Neuronal stem cell (in vitro differentiated cells): ENCODE measurements at places on chromosomes 13 and 19.

- DNase-seq, result no peak
Observed at GRCh38 chr19:35204799-35205732, 23.5 kb downstream of the FAM187B start.

DNA sequence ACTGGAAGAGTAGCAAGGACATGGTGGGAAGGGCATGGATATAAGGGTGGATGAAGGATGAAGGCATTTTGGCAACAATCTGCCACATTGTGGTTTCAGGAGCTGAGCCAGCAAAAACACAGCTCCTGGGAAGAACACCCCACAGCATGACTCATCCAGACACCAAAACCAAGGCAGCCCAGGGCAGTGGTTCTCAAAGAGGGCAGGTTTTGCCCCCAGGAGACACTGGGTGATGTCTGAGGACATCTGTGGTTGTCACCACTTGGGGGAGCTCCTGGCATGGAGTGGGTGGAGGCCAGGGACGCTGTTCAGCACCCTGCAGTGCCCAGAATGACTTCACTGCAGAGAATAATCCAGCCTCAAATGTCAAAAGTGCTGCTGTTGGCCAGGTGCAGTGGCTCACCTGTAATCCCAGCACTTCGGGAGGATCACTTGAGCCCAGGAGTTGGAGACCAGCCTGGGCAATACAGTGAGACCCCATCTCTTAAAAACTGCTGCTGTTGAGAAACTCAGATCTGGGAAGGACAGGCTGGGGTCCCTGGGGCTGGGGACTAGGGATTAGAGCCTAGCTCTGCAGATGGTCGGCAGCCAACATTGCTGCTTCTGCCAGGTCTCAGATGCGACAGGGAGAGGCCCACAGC is 16.1 kb downstream of the ZFR2 start:
- no peak for DNase-seq

- DNase-seq, result no peak
Observed at GRCh38 chr13:47801555-47801954, 199.5 kb downstream of the SUCLA2 start.

GRCh38 chr13:95455782-95456181 is 96.7 kb upstream of the CLDN10 start:
- no peak for DNase-seq

DNA sequence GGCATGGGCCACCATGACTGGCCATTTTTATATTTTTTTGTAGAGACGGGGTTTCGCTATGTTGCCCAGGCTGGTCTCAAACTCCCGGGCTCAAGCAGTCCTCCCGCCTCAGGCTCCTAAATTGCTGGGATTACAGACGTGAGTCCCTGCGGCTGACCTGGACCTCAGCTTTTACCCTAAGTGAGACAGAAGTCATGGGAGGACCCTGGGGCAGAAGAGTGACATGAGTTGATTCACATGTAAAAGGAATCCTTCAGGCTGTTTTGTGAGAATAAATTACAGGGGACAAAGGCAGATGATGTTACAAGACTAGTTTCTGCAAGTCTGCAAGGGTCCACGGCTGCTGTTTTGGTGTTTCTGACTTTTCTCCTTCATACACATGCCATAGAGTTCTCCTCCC is 2.6 kb upstream of the BCAM start:
- DNase-seq, result no peak

DNA sequence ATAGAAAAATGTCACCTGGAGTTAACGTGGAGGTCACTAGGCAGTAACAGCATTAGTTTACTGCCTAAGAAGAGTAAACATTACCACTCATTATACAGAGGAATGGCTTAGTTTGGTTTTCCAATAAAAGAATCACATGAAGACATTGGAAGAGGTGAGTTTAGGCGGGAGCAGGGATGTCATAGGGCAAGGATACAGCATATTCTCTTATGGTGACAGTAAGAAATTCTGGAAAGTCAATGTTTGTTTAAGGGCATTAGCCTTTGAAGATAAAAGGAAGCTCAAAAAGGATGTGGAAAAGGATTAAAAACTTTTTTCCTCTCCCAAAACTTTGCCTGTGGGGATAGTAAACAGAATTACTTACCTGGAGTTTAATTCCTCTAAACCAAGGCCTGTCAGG is 4.1 kb downstream of the POLR1D start:
- no peak for DNase-seq

DNA sequence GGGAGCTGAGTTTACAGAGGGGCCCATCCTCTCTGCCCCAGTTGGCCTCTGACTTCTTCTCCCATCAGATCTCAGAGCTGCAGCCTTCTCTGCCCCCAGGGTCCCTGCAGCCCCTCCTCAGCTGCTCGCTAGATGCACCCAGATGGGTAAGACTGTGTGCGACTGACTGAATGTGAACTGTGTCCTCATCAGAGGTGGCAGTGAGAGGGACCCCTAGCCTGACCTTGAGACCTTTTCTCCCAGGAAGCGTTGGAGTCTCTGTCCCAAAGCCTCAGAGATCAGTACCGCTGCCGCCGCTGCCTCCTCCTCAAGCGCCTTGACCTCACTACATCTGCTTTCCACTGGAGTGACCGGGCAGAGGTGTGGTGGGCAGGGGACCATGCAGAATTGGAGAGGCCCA is 2.4 kb downstream of the FAM98C start:
- DNase-seq, result no peak

DNA sequence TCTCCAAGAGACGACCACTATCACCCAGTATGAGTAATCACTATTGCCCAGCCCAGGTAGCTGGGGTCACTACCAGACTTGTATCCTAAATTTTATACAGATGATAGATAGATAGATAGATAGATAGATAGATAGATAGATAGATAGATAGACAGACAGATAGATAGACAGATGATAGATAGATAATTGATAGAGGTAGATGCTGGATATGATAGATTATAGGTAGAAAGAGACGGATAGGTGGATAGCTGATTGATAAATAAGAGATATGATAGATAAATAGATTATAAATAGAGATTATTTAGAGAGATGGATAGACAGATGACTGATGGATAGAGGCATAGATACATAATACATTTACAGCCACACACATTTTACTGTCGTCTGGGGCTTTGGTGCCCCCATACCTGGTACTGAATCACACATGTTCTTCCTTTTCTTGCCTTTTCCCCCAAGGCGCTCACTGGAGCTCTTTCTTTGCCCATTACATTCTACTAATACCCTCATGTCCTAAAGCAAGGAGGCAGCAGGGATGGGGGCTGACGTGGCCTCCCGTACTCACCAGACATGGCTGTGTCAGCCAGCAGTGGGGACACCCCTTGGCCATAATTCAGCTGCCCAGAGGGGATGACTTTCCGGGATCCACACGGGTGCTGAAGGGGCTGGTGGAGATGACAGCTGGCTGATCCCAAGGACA is 44.6 kb upstream of the CCNE1 start:
- DNase-seq, result no peak

- no peak for DNase-seq
Observed at GRCh38 chr13:68940049-68940448, 1167.6 kb upstream of the ATXN8OS start.

DNA sequence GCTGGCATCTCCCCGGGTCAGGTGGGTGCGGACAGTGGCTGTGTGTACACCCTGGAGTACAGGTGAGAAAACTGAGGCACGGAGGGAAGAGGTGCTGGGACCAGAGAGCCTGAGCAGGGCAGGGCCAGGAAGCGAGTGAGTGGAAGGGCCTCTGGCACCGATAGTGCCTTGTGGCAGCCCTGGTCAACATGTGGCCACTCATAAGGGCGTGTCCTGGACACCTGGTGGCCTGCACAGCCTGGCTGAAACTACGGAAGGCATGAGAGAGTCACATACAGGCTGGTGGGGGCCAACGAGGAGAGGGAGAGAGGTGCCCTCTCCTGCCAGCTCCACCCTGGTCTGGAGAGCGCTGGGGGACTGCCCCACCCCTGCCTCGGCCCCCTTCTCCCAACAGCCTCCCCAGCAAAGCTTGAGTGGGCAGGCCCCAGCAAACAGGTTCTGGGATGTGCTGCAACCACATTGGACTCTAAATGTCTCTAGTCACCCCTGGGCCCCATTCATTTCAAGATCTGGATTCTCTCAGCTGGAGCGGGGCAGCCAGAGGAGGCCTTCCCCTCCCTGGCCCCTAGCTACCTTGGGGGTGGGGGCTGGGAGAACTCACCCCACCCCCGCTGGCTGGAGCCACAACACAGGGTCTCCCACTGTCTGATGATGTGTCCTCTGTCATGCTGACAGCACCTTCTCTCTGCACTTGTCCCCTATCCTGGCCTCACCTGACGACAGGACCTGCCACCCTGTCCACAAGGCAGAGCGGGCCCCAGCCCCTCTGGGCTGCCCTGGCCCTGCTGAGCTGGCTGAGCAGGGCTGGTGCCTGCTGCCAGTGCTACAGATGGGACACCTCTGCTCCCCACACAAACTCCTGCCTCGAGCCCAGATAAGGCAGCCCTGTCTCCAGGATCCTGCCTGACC is 5.8 kb downstream of the CBARP start:
- DNase-seq, result no peak

GRCh38 chr13:70415136-70415535 is 306.9 kb upstream of the KLHL1 start:
- no peak for DNase-seq

DNA sequence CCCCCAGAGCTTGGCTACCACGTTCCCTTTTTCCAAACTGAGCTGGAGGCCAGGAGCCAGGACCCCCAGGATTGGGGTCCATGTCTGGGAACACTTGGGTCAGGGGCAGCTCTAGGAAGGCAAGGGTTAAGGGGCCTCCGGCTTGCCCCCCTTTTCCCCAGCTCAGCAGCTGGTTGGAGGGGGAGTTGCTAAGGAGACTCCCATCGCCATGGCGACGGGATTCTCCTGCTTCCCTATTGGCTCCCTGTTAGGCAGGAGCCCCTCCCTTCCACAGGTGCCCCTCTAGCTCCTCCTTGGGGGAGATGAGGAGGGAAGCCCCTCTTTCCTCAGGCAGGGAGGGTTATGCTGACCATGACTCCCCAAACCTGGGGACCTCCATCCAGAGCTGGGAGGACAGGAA is 33.9 kb downstream of the PDE4A start:
- peak; percentile 65 for DNase-seq

DNA sequence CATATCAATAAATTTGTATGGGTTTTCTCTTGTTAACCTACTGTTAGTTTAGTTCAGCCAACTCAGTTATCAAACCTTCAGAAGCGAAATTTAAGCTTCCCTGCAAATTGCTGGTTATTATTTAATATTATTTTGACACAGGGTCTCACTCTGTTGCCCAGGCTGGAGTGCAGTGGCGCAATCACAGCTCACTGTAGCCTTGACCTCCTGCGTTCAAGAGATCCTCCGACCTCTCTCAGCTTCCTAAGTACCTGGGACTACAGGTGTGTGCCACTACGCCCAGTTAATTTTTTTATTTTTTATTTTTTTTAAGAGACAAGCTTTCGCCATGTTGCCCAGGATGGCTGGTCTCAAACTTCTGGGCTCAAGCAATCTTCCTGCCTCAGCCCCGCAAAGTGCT is 6.2 kb downstream of the CAB39L start:
- no peak for DNase-seq

- peak; percentile 76 for DNase-seq
Observed at GRCh38 chr19:50817941-50818858, 5.4 kb downstream of the KLK1 start.

GRCh38 chr19:1360818-1361461 is 22.8 kb upstream of the NDUFS7 start:
- DNase-seq, result no peak

GRCh38 chr19:43589277-43589676 is 6.7 kb downstream of the IRGQ start:
- DNase-seq, result no peak

DNA sequence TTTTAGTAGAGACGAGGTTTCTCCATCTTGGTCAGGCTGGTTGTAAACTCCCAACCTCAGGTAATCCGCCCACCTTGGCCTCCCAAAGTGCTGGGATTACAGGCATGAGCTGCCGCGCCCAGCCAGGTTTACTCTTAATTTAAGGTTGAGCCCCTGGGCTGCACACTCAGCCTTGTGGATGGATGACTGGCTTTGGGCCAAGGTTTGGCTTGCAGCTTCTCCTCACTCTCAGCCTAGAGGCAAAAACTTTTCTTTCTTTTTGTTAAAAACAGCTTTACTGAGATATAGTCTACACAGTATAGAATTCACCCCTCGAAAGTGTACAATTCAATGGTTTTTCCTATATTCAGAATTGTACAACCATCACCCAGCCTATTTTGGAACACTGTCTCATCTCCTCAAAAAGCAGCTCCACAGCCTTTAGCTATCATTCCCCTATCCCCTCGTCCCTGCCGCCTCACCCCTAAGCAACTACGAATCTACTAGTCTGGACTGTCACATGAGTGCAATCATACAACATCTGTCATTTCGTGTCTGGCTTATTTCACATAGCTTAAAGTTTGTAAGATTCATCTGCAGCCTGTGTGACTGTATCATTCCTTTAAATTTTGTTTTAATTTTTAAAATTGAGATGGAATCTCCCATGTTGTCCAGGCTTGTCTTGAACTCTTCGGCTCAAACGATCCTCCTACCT is 14.5 kb upstream of the TSPAN16 start:
- DNase-seq, result no peak

DNA sequence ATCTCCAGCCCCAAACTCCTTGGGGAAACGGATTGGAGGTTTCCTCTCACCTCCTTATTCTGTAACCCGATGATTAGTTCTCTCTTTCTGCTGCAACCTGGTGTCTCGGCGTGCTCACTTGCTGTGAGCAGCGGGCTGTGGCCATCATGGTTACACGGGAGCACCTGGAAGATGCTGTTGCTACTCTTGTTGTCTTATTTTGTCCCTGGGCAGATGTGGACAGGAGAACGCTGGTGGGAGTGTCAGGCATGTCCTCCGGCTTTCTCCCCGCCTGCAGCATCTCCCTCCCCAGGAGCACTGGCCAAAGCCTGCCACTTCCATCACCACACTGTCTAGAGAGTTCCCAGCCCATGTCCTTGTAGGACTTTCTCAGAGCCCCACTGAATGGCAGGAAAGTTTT is 211.8 kb upstream of the ZNF536 start:
- DNase-seq, result no peak

- no peak for DNase-seq
Observed at GRCh38 chr19:42375415-42376176, 14.5 kb downstream of the CNFN start.

- no peak for DNase-seq
Observed at GRCh38 chr13:59690857-59691500, 472.7 kb downstream of the DIAPH3 start.

GRCh38 chr13:80070024-80070703 is 270.8 kb downstream of the SPRY2 start:
- no peak for DNase-seq

DNA sequence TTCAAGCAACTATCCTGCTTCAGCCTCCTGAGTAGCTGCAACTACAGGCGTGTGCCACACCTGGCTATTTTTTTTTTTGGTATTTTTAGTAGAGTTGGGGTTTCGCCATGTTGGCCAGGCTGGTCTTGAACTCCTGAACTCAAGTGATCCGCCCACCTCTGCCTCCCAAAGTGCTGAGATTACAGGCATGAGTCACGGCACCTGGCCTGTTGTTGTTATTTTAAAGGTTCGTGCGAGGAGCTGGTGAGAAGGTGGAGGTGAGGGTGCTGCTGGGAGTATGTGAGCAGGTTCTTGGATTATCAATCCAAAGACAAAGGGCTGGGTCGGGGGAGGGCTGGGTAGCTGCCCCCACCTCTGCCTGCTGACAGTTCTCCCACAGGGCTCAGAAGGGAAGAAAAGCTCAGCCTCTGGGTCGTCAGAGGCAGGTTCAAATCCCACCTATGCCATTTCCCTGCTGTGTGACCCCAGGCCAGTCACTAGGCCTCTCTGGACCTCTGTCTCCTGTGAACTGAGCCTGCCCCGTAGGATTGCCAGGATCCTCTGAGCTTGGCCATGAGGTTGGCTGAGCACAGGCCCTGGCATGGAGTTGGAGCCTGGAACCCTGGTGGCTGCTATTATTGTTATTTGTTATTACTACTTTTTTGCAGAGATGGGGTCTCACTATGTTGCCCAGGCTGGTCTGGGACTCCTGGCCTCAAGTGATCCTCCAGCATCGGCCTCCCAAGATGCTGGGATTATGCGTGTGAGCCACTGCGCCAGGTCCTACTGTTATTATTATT is 1.5 kb downstream of the CKM start:
- no peak for DNase-seq
